Left ventricle myocardium superior (tissue), 1 donor: ENCODE measurements at places on chromosomes 5 and 9. TPM values are rescaled to one million over a fixed set of nuclear protein-coding genes. Genes with fewer than 3 reads are reported as not detected.

DNA sequence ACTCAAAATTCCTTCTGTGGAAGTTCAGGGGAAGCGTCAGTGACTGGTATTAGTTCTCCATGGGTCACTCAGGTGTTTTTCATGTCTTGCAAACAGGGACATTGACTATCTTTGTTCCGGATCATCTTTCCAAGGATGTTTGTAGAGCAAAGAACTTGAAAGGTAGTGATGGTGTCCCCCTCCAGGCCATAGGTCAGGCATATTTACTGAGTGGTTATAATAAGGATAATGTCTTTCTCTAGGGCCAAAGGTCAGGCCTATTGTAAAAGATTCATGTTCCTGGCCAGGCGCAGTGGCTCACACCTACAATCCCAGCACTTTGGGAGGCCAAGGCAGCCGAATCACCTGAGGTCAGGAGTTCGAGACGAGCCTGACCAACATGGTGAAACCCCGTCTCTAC, 614.8 kb downstream of the KIF4B start:
- DNase-seq = no peak

DNA sequence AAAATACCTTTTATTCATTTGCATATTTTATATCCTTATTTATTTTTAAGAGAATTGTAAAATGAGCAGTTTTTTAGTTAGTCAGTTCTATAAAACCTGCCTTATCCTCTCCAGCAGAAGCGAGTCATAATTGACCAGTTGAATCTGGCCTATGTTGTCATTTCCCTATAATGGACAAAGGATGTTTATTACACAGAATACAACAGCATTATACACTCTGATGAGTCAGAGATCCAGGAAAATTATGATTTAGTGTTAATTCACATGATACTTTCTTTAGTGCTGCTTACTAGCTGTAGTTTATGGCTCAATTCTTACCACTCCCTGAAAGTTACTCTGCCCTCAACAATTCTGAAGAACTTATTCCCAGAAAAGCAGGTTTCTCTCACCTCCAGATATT, 26.8 kb upstream of the LURAP1L start:
- no peak for DNase-seq

- DNase-seq = no peak
Measured at GRCh38 chr9:4296217-4296616, 3.7 kb downstream of the GLIS3 start.

DNA sequence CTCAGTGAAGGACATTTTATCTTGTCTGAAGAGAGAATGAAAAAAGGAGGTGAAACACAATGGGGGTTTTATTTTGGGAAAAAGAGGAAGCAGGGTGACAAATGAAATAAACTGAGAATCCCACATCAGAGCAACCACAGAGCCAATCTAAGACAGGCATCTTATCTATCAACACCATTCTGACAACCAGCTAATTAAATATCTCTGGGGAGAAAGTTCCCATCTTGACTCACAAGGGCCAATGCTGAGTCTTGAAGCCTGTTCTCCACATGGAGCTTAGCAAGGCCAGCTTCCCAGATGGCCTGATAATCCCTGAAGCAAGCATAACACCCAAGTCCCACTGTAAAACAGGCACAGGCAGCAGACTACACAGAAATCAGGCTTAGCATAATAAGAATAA, 30.4 kb downstream of the DPYSL3 start:
- DNase-seq = no peak

- no peak for DNase-seq
Measured at GRCh38 chr9:14779566-14780022, 57.1 kb upstream of the CER1 start.

Gene PCDHA5
- not detected for total RNA-seq

Gene HACD4
- 0.89 TPM for total RNA-seq
